ENCODE measurements at places on chromosomes 12 and 14. TPM values are rescaled to one million over a fixed set of nuclear protein-coding genes. Genes with fewer than 3 reads are reported as not detected.

- no peak for DNase-seq
Observed at GRCh38 chr12:2323532-2324255, 270.9 kb downstream of the CACNA1C start.

IFNG-AS1 gene
- total RNA-seq, result 0.42 TPM

DNA sequence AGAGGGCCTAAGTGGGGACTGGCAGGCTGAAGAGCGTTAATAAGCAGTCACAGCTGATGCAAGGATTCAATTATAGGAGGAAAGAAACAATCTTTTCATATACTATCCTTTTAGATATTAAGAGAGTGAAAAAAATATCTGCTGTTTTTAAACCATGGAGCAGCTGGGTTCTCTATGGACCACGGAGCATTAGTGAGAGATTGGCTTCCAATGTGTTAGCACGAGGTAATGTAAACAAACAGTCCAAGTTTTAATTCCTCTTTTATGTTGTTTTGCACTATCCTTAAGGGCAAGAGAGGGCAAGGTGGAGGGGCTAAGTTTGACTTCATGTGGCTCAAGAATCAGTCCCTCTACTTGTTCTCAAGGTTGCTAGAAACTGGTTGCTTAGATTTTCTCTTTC is 30.9 kb downstream of the CDKN1B start:
- DNase-seq, result no peak

ARID2 gene
- total RNA-seq, result 63.3 TPM

DNA sequence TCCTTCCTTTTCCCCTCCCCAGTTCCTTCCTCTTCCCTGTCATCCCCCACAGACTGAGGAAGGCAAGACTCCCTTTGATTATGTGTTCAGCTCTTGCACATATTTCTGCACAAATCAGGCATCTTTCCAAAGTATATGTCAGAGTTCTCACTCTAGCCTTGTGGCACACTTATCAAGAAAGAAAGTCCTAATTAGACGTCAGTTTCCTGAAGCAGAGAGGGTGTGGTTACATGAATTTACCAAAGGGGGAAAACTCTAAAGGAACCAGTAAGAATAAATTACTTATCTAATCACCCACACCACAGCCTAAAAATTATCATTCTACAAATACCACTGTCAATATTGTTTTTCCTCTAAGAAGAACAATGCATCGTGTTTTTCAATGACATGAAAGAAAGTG is 120.7 kb upstream of the GRIP1 start:
- DNase-seq, result no peak

DNA sequence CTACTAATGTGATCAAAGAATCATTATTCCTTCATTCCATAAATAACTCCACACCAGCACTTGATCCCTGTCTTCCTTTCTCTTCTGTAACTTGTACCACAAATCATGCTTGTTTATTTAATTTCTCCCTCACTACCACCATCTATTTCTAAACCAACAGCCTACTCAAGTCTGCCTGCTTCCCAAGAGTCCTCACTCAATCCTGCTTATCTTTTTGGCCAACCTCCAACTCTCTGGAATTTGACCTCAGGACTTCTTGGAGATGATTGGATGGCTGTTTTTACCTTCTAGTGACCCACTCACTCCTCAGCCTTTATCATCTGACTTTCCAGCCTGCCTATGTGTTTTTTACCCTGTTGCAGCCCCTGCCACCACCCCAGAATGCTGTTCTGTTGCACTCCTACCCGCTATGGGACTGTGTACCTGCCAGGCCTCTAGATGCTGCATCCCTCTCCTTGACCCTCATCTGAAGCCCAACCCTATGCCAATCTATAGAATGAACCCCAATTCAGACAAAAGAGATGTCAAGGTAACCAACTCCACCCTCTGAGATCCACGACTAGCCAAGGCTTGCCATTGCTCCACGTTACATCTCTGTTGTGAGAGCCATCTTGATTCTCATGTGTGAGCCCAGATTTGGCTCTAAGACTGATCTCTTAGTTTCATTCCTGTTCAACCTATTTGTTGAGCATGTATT is 150.2 kb upstream of the PLEKHG7 start:
- no peak for DNase-seq

DNA sequence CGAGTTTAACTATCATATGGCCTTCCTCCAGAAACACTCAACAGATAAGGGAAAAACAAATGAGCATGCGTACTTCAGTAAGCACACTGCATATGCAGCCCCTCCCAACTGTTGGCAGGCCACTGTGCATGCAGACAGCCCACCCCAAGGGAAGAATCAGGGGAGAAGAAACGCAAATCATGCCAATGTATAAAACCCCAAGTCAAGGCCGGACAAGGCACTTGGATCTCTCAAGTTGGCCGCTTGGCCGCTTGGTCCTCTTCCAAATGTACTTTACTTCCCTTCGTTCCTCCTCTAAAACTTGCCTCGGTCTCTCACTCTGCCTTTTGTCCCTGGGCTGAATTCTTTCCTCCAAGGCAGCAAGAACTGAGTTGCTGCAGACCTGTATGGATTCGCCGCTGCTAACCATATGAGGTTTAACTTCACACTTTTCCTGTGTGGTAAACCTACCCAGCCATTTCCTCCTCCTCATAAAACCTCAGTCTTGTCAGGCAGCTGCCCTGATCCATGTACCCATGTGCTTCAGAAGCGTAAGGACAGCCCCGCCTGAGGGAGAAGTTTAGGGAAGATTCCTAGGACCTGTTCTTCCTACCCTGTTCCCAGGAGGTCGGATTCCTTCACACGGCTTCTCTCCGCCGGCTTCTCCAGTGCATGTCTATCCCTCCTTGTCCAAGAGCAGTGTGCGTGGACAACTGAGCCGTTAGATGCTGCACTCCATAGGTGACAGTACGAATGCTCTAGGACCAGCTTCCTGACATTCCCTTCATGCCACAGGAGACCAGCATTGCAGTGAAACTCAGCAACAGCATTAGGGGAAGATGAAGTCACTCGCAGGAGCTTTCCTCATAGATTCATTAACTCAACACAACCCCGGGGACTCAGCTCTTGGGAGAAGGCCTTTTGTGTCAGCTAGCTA is 188.0 kb downstream of the MON2 start:
- DNase-seq, result no peak

- no peak for DNase-seq
Observed at GRCh38 chr14:59297071-59297776, 108.8 kb downstream of the DAAM1 start.

PIK3C2G gene
- total RNA-seq, result not detected

DNA sequence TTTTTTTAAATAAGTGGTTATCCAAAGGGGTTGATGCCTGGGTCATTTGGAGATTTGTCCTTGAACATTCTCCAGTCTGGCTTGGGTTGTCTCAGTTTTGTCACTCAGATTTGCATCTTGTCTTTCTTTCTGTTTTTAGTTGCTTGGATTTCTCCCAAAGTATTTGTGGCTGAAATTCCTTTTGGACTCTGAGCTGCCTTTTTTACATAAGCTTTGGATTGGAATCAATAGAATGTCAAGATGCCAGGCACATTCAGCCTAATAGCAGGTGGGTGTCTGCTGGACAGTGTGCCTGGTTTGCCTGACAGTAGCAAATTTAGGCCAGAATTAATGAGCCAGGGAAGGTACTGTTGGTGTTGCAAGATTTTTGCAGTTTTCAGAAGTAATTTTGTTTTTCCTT is 50.0 kb downstream of the FLRT2 start:
- no peak for DNase-seq

LRRC43 gene
- not detected for total RNA-seq

GRCh38 chr14:98599082-98599481 is 672.9 kb downstream of the BCL11B start:
- no peak for DNase-seq

MYO1A gene
- 0.70 TPM for total RNA-seq

DNA sequence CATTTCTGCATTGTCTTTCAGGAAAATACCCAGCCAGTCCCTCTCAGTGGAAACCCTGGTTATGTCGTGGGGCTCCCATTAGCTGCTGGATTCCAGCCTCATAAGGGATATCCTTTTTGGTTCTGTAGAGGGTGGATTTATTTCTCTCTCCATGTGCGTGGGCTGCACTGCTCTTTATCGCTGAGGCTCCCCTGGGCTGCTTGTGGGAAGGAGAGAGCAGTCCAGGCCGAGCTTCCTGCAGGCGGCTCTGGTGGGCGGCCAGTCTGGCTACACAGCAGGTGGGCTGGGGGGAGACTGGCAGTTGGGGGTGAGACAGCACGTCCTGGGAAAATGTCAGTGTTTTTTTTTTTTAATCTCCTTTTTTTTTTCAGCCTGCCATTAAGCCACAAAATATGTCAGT is 27.6 kb downstream of the TCTN1 start:
- DNase-seq, result no peak

GRCh38 chr12:19882346-19882745 is 443.1 kb downstream of the AEBP2 start:
- no peak for DNase-seq

DNA sequence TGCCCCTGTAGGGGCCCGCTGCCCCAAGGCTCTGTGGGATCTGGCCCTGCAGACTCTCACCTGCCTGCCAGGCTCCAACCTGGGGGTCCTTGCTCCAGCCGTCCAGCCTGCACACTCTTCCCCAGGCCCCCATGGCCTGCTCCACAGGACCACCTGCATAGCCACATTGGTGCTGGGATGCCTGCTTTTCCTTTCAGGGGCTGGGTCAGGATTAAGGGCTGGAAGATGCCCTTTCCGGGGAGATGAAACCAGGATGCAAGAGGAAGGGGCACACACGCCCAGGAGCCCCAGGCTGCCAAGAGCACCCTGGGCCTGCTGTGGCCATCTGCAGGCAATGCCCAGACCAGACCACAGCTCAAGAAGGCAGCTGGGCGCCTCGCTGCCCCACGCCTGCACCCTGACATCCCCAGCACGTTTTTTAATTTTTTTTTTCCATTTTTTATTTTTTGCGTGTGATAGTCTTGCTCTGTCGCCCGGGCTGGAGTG is 15.0 kb downstream of the BAG5 start:
- DNase-seq, result no peak

ADGRD1 gene
- total RNA-seq, result 0.67 TPM

FAR2 gene
- total RNA-seq, result 6.6 TPM

GRCh38 chr12:110785240-110785639 is 42.5 kb upstream of the PPP1CC start:
- no peak for DNase-seq

DNA sequence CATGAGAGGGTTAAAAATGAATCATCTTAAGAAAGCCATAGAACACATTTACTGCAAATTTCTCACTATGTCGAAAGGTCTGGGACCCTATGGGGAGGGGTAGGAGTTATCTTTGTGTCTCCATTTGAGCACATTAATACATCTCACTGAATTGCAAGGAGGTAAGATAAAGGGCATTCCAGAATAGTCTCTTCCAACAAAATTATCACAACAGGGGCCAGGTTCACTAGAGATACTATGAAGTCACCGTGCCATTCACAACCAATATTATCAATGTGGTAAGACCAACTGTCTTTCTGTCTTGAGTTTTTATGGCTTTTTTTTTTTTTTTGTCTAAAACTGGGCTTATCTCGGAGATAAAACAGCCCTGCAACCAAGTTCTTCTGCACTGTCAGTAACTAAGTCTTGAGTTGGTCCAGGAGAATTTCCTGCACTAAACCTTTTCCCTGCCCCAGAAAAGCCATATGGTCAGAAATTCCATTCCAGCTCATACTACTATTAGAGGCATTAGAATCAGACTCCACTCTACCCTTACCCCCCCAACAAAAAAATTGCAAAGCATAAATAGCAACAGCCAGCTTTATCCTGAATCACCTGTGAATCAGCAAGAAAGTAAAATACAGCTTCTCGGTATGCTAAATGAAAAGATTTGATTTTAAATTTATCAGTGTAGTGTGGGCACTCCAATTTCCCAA is 79.7 kb downstream of the PTPRR start:
- DNase-seq, result no peak

PRICKLE1 gene
- 0.86 TPM for total RNA-seq

- DNase-seq, result no peak
Observed at GRCh38 chr12:116542345-116542956, 16.7 kb upstream of the MAP1LC3B2 start.

SPTB gene
- total RNA-seq, result 8.4 TPM

GRCh38 chr12:8907513-8907912 is 6.8 kb upstream of the PHC1 start:
- no peak for DNase-seq

- no peak for DNase-seq
Observed at GRCh38 chr14:75283833-75284563, 5.4 kb downstream of the FOS start.

DNA sequence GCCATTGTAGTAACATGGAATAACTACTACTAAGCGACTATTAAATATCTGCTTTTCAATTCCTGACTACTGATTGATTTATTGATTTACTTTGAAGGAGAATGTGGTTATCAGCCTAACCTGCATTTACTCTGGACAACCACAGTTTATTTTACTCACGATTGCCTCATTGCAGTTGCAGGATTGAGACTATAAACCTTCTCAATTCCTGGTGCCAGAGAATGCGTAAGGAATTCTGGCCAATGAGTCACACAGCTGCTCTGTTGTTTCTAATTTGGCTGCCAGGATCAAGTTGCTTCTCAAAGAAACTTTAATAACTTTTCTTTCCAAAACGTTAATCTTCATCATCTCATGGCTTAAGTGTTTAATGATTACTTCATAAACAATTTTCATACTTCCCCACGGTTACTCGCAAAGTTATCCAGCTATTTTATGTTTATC is 13.1 kb upstream of the TMTC1 start:
- DNase-seq, result no peak

OASL gene
- 30.3 TPM for total RNA-seq

ANO2 gene
- not detected for total RNA-seq

- no peak for DNase-seq
Observed at GRCh38 chr12:96335270-96335669, 65.0 kb downstream of the CDK17 start.

DNA sequence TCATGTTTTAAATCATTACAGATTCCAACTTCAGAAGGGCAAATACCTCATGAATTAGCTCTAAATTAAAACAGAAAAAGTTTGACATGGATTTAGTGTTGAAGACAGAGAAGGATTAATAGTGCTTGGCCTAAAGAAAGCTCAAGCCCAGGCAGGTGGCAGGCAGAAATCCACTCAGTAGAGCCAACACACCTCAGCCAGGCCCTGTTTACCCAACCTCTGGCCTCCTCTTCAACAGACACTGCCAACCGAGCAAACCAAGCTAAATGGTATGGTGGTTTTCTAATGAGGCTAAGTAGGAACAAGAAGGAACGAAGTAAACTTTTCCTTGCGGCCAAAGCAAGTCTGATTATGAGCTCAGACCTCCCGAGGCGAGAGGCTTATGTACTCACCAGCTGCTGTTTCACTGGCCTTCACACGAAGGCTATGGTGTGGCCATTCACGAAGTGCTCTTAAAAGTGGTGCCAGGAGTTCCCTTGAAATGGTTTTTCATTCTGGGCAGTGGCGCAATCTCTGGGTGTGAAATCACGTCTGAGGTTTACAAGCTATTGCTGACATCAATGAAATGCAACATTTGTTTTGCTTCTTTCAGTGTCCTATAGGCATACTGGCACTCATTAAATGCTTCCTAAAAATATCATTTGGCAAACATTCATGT is 124.1 kb upstream of the LGR5 start:
- DNase-seq, result no peak
